Mesenteric fat pad (tissue), 1 donor: ENCODE measurements at places on chromosomes 5 and 9.

- DNase-seq: no peak
These were observed 57.4 kb downstream of the SERINC5 start for GRCh38 chr5:80198399-80198798.

GRCh38 chr5:13653709-13654108 lies 290.8 kb downstream of the DNAH5 start:
- no peak for DNase-seq

GRCh38 chr5:87300744-87301143 lies 33.1 kb downstream of the RASA1 start:
- no peak for DNase-seq

GRCh38 chr9:70491426-70492318 lies 77.2 kb upstream of the KLF9 start:
- DNase-seq: no peak

DNA sequence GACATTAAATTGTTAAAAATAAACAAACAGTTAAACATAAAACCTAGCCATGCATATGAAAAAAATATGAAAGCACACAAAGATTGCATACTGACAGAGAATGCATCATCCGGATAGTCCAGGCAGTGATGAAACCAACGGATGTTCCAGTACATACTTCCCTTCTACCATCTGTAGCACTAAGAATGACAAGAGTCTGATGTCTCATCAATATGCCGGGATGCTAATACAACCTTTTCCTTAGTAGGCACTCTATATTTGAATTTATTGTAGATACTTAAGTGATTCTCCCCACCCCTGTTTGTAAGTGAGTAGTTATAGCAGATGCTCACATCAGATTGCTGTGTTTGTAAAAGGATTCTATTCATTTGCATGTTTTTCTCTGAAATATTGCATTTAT lies 571.2 kb upstream of the WWC1 start:
- DNase-seq: no peak

GRCh38 chr5:146993876-146994530 lies 115.4 kb upstream of the PPP2R2B start:
- DNase-seq: no peak

DNA sequence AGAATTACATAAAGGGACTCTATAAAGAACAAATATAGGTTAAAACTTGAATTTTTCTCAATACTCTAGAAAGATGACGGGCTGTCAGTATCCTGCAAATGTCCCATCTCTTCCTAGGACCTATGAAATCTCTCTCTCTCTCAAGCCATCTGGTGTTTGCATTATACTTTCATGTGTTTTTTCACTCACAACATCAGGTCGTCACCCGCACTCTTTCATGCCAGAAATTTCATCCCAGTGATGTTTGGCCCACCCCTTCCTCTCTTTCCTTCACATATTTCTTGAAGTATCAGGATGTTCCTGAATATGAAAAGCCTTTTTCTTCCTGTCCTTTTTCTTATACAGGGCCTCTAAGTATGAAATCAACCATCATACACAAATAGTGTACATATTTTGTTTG lies 63.3 kb upstream of the GAS1 start:
- no peak for DNase-seq

GRCh38 chr5:134184155-134185135 lies 7.7 kb upstream of the SKP1 start:
- no peak for DNase-seq

DNA sequence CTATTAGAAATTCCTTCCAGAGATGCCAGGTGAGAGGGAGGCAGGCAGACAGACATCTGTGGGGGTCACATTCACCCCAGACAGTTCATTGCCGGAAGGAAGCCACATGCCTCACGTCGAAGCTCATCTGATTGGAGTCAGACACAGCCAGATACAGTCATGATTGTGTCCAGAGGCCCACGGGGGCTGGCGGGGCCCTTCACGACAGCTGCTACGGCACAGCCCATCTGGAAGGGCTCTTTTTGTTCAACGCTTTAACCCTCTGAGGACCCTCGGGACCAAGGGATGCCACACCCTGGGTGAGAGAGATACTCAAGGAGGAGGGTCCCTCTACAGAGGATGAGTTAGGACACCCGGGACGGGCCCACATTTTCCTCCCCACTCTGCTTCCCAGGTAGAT lies 31.9 kb upstream of the GABRP start:
- DNase-seq: no peak

DNA sequence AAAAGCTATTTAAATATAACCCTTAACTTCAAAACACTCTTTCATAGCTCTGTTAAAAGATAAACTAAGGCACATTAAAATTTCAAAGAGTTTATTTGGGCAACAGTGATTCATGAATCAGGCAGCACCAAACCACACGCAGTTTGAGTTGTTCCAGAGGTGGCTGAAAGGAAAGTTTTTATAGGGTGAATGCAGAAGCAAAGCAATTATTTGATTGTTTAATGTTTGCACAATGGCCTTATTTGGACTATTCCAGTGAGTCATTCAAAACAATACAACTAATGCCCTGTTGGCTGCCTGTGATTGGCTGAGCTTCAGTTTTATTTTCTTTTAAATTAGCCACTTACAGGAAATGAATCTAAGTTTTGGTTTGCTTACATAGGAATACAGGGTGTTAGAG lies 125.3 kb downstream of the CEP120 start:
- DNase-seq: no peak

DNA sequence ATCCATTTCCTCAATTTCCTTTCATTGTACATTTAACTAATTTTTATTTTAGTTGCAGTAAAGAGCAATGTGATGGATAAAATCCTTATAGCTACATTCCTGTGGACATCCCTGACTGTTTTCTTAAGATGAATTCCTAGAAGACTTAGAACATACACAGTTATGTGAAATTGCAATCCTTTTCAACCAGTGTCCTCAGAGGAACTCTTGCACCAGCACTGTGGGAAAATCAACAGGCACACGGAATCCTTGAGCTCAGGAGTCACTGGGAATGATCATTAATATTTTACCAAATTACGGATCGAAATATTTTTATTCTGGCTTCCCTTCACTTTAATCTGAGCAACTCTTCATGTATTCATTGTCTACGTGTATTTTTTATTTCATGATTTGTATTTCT lies 901.9 kb upstream of the WWC1 start:
- no peak for DNase-seq

DNA sequence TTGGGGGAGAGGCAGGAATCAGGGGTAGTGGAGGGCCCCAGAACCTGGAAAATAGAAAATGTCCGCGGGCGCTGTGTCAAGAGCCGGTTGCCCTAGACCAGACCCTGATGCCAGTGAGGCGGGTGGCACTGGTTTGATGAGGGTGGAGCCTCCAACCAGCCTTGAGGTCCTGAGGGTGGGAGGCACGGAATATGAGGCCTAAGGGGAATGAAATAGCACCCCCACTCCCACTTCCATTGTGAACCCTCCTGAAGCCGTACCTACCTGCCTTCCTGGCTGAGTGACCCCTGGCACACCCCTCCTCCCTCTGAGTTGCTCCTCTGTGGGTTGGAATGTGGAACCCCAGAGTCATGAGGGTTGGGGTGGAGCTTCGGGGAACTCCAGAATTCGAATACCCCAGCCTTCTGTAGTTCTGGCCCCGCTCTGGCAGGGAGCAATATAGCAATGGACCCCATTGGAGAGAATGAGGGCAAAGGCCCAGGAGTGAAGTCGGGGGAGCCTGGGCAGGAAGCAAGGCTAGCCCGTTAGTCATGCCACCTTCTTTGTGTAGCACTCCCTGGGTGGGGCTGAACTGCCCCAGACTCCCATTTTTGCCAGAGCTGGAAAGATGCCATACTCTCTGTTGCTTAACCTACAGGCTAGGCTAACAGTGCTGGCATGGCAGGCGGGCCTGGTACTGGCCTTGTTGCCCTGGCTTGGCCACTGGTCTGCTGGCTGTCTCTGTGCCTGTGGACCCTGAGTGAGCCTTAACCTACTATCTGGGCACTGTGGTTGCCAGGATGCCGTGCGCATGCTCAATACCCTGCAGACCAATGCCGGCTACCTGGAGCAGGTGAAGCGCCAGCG lies 1.0 kb downstream of the FPGS start:
- DNase-seq: no peak

GRCh38 chr9:23638011-23638410 lies 188.0 kb downstream of the ELAVL2 start:
- DNase-seq: no peak

DNA sequence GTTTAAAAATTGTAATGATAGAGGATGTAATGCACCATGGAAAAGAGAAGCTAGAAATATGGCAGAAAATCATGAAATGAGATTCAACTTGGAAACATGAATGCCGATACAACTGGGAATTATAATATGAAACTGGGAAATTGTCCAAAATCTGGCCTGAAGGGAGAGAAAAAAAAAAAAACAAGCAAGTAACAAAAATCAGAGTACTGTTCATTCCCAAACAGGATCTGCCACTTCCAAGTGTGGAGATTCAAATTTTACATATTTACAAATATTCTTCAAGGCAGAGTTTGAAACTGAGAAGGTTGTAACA lies 56.6 kb upstream of the MOCS2 start:
- DNase-seq: no peak

DNA sequence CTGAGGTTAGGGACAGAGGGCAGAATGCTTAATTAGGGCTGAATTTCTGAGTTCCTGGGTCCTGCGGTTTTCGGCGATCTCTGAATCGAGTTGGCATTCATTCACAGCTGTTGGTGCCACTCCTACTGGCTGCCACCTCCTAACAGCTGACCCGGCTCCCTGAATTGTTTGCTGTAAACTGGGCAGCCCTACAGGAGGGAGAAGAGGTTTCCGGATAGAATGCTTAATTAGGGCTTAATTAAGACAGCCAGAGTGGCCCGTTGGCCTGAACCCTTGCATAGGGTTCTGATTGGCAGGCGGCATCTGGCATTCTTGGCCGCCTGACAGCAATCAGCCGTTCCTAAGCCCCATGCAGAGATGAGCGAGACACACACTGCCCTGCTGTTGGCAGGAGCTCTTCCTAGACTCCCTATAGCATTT lies 25.7 kb downstream of the FRMPD1 start:
- no peak for DNase-seq

- no peak for DNase-seq
These were observed 413.5 kb downstream of the TLE4 start for GRCh38 chr9:79985264-79985663.

DNA sequence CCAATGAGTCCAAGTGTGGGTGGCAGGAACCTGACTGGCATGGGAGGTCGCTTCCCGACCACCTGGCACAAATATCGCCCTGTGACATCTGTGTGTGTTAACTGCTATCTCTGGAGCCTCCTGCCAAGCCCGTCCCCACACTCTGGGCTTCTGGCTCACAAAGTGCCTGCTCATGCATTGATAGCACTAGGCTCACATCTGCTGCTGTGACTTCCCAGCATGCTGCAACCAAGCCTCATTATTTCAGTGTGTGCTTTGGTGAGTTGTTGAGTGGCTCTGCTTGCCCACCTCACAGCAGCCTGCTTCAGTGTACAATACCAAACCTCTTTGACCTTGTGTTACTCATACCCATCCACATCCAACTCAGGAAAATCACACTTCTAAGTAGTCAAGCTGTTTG lies 139.8 kb downstream of the APBA1 start:
- no peak for DNase-seq

- DNase-seq: no peak
These were observed 87.7 kb upstream of the TRIM32 start for GRCh38 chr9:116599342-116599884.

- DNase-seq: no peak
These were observed 2216.6 kb upstream of the WWC1 start for GRCh38 chr5:166074582-166075481.

DNA sequence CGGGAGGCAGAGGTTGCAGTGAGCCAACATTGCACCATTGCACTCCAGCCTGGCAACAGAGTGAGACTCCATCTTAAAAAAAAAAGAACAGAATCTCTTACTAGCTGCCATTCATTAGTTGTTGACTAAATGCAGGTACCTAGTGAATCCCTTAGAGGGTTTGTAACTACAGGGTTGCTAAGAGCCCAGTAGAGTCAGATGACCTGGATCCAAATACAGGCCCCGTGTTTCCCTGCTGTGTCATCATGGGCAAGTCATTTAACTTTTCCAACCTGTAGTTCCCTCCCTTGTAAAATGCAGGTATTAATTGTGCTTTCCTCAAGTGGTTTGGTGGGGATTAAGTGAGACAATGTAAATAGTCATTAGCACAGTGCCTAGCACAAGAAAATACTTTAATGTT lies 32.8 kb downstream of the PLAC8L1 start:
- no peak for DNase-seq

- no peak for DNase-seq
These were observed 37.3 kb downstream of the STK10 start for GRCh38 chr5:172150514-172151425.

DNA sequence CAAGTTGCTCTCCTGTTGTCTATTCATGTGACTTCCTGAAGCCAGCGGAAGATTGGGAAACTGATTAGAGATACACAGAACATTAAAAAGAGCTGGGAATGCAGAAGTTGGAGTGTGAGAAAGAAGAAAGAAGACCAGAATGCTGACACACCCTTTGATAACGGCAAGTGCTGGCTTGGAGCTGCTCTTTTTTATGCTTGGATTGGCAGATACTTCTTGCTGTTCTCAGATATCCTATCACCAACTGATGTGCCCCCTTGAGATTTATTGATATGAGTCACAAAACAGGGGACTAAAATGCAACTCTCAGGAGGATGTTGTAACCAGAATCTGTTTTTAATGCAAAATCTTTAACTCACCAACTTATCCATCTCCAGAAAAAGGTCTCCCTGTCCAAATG lies 56.0 kb upstream of the ASTN2 start:
- no peak for DNase-seq

GRCh38 chr9:76624391-76625048 lies 139.7 kb upstream of the PCA3 start:
- no peak for DNase-seq

GRCh38 chr5:92886751-92887150 lies 694.3 kb downstream of the NR2F1-AS1 start:
- no peak for DNase-seq

GRCh38 chr9:127525401-127526188 lies 74.3 kb downstream of the LRSAM1 start:
- DNase-seq: no peak

- DNase-seq: no peak
These were observed 560.6 kb downstream of the PTPRD start for GRCh38 chr9:10052181-10052580.
